ENCODE measurements at places on chromosomes 12 and 14. TPM values are rescaled to one million over a fixed set of nuclear protein-coding genes. Genes with fewer than 3 reads are reported as not detected.

- no peak for DNase-seq
These were observed at the start of gene KLRK1 for GRCh38 chr12:10389904-10390303. TSS of gene KLRK1 (minus strand) at chr12:10390041. CDS start at chr12:10388810, 1,231 bp downstream.

DNA sequence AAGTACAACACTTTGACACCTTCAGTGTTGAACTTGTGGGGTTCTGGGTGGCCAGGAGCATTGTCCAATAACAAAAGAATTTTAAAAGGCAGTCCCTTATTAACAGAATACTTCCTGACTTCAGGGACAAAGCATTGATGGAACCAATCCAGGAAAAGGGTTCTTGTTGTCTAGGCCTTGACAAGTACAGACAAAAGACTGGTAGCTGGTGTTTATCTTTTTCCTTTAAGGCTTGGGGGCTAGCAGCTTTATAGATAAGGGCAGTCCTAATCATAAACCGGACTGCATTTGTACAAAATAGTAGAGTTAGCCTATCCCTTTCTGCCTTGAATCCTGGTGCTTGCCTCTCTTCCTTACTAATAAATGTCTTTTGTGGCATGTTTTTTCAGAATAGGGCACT, 27.4 kb downstream of the FAM177A1 start:
- no peak for DNase-seq

- peak; percentile 67 for DNase-seq
These were observed 17.6 kb downstream of the TDP1 start for GRCh38 chr14:89973234-89973823.

GRCh38 chr12:125142601-125143000, 77.4 kb downstream of the AACS start:
- DNase-seq: no peak

DNA sequence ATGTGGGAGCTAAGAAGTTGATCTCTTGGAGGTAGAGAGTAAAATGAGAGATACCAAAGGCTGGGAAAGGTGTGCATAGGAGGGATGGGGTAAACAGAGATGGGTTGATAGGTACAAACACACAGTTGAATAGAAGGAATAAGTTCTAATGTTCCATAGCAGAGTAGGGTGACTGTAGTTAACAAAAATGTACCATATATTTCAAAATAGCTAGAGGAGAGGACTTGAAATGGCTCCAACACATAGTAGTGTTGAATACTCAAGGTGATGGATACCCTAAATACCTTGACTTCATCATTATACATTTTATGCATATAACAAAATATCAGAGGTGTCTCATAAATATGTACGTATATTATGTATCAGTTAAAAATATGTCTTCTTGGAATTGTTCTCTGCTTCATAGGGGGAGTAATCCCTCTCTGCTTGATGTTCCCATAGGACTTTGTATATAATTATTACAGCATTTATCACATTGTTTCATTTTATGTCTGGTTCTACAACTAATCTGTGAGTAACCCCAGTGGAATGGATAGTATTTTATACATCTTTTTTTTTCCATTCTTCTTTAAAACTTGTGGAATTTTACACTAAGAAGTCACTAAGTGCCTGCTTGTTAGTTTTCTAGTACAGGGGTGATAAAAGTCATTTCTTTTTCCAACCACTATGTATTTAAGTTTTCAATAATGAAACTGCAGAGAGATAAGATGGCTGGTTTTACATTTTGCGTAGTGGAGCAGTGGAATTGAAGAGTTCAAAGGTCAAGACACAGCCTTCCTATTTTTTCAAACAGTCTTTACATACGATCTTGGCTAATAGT, 1940.0 kb upstream of the SEL1L start:
- no peak for DNase-seq

GRCh38 chr12:6534945-6535696, 804 bp downstream of the GAPDH start:
- peak; percentile 93 for DNase-seq

GRCh38 chr12:5200278-5201087, 156.8 kb downstream of the KCNA5 start:
- peak; percentile 43 for DNase-seq

The FOXN3 gene
- 59.1 TPM for total RNA-seq

The PRB2 gene
- not detected for total RNA-seq

The DHRS2 gene
- 2.6 TPM for total RNA-seq

The RNASE7 gene
- not detected for total RNA-seq

The SIRT4 gene
- total RNA-seq: 2.0 TPM

The PTGER2 gene
- 10.7 TPM for total RNA-seq

Measured in activated CD4-positive, alpha-beta memory T cell treated with anti-CD3 and anti-CD28 coated beads for 36 hours (primary cell).